ENCODE measurements at places on chromosomes 3 and 15. TPM values are rescaled to one million over a fixed set of nuclear protein-coding genes. Genes with fewer than 3 reads are reported as not detected.

The SH3GL3 gene
- total RNA-seq = 11.0 TPM

DNA sequence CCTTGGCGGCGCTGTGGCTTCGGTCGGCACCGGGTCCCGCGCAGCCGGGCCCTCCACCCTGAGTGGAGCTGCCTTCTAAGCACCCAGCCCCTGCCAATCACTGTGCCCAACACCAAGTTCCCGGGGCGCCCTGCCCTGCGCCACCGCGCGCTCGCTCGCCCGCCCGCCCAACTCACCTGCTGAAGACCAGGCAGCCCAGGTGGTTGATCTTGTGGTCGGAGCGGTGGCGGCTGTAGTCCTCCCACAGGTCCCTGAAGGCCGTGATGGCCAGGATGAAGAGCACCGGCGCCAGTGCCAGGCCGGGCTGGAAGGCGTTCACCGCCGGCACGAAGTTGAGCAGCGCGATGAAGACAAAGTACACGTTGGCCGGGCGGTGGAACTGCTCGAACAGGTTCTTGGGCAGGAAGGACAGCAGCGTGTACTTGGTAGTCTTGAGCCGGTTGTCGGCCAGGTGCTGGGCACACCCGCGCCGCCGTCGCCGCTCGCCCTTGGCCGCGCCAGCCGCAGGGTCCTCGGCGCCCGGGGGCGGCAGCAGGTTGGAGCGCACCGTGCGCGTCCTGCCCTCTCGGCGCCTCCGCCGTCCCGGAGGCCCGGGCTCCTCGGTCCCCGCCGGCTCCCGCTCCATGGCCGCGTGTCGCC lies 536 bp downstream of the ATP10A start:
- DNase-seq = peak; percentile 51

GRCh38 chr3:8324747-8325146 lies 176.9 kb upstream of the LMCD1 start:
- DNase-seq = peak; percentile 69

The JMJD7 gene
- total RNA-seq = 14.3 TPM

The GOLGA8Q gene
- total RNA-seq = not detected

The PAQR9 gene
- total RNA-seq = 2.3 TPM

The UROC1 gene
- total RNA-seq = not detected

DNA sequence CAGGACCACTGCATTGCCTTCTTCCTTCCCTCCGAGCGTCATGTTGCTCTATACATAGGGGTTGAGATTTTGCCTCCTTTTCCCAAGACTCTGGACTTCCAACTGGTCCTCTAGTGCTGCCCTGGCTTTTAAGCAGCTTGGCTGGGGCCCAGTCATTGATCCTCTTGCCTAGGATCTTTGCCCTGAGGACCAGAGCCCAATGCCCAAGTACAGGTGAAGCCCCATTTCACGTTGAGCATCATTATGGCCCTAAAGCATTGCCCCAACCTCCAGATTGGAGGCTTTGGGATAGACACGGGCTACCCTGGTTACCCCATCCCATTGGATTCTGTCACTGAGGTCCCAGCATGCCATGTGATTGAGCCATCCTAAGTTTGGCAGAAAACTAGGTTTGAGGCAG lies 47.7 kb downstream of the CYP19A1 start:
- no peak for DNase-seq

- DNase-seq = no peak
Observed at GRCh38 chr15:41309226-41309905, 23.0 kb downstream of the OIP5 start.

- no peak for DNase-seq
Observed at GRCh38 chr3:127951276-127951675, 36.2 kb downstream of the KBTBD12 start.

DNA sequence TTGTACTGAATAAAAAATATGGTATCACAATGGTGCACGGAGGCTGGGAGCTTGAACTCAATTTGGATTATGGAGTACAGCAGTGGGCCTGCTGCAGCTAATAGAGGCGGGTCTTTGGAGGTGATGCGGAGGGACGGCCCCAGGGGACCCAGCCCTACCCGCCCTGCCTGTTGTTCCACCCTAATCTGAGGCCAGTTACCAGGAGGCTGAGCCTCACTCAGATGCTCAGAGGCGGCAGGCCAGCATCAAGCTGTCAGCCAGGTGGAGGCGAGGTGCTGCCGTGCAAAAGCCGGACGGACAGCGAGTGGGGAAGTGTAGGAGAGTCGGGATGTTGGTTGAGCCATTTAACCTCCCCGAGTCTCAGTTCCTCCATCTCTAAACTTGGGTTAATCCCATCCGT lies 218.5 kb upstream of the RGMA start:
- no peak for DNase-seq

- DNase-seq = no peak
Observed at GRCh38 chr15:78182821-78183220, 33.7 kb downstream of the IDH3A start.

The GPR176 gene
- 132 TPM for total RNA-seq

The SLC25A36 gene
- 70.0 TPM for total RNA-seq

DNA sequence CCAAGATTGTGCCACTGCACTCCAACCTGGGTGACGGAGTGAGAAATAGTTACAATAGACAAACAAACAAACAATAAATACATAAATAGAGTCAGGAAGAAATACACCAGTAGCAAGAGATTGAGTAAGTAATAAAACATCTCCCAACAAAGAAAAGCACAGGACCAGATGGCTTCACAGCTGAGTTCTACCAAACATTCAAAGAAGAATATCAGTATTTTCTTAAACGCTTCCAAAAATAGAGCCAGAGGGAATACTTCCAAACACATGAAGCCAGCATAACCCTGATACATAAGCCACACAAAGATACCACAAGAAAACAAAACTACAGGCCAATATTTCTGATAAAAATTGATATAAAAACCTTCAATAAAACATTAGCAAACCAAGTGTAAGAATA lies 30.7 kb upstream of the IGSF10 start:
- no peak for DNase-seq

GRCh38 chr15:57922776-57923175 lies 142.7 kb downstream of the ALDH1A2 start:
- DNase-seq = no peak

DNA sequence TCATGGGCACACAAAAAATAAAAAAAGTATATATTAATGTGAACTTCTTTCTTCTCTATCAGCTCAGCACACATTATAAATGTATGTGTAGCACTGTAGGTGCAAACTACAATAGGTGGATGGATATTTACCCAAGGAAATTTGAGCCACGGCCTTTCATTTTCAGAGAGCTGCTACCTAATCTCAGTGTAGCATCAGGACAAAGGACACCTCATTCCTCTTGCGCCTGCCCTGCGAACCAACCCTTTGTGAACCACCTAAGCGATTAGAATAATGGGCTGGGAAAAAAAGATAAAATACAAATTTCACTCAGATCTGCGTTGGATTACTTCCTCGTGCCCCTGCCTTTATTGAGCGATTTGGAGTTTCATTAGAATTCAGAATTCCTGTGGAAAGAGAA lies 263.2 kb downstream of the NR2F2 start:
- no peak for DNase-seq

DNA sequence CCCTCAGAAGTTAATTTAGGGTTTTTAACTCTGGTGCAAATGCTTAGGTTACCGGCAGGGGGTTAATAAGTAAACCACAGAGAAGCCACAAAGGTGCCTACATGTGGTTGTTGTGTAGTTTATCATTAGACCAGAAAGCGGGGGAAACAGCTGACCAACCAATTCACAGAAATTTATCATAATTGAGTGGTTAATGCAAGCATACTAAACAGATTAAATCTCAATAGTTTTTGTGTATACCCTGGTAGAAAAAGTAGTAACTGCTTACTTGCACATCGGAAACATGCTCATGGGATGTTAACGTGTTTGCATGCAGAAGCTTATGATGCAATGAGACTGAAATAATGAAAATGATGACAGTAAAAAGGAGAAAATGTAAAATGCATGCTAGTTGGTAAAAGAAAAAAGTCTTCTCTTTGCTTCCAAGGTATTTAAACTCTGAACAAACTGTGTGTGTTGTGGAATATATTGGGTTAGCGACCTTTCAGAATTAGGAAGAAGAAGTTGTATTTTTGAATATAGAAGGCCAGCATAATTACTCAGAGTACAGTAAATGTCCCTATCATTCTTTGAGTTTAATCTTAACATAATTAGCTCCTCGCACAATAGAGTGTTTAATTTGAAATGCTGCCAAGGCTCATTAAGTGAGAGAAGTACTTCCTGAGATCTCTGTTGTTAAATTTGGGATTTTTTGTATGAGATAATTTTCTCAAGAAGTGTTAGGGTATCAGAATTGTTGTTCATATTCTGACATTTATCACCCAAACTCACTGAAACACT lies 316.2 kb downstream of the PTPRG start:
- DNase-seq = no peak

The ARL14 gene
- total RNA-seq = not detected

DNA sequence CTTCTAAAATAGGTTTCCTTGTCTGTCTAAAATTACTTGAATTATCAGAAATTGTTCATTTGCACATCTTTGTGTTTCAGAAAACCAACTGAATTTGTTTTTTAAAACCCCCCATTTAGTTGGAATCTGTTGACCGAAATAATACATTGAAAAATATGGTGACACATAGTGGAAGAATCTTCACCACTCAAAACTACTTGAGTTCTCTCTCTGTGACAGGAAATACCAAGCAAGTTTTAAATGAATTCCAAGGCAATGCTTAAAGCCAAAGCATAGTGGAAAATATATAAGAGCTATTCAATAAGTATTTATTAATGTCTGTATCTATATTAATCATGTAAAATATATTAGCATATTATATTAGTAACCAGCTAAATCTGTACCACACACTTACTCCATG lies 224.9 kb upstream of the COL8A1 start:
- no peak for DNase-seq

- no peak for DNase-seq
Observed at GRCh38 chr3:47601281-47601680, 22.6 kb upstream of the CSPG5 start.

The SEMA6D gene
- total RNA-seq = 15.8 TPM

DNA sequence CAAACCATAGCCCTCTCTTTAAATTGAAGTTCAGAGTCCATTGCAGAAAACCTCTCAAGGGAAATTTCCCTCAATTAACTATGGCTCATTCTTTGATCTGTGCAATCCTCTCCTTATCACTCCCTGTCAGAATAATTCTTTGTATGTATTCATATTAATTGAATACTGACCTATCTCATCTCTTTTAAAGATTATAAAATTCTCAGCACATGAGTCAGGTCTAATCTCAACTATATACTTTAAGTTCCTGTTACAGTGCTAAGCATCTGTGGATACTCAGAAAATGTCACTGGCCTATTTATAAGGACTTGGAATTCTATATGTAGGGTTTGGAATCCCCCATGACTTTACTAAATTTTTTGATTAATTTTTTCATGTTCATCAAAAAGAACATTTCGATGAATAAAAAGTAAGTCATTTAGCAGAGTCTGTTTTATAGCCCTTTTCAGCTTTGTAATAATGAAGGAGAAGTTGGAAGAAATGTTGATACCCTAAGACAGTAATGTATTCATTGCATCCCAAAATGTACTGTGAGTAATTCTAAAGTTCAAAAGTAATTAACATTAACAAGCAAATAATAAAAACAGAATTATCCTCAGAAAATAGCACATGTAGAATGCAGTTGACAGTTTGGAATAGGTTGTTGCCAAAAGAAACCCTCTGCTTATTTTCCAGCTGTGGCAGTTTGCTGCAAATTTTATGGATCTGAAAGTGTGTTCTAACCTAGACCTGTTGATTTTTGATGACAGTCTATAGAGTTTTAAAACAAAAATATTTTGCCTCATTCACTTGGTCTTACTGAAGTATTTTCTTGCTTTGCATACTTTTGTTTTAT lies 503.4 kb upstream of the CBLB start:
- DNase-seq = no peak

- DNase-seq = no peak
Observed at GRCh38 chr3:36909666-36910065, 35.2 kb downstream of the TRANK1 start.

The ATP13A4 gene
- 0.13 TPM for total RNA-seq

The TUBGCP4 gene
- total RNA-seq = 23.5 TPM

GRCh38 chr3:172126741-172127140 lies 87.4 kb downstream of the FNDC3B start:
- DNase-seq = no peak

DNA sequence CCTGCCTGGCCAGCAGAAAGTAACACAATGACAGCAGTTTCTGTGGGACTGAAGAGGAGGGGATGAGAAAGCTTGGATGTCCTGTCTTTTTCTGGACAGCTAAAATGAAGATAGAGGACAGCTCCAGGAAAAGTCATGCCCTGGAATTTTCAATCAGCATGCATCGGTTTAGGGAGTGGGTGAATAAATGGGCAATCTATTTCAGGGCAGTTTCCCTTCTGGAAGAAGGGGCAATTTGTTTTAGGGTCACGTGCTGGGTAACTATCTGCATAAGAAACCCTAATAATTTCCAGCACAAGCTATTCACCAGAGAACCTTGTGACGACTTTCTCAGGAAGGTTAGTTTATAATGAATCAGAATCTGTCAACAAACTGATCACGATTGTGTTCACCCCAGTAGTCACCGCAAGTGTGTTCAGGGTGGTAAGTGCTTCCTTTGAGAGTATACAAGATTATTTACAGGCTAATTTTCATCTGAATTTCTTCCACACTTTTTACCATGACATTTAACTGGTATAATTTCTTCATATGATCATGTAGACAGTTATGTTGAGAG lies 318.0 kb upstream of the GBE1 start:
- no peak for DNase-seq

DNA sequence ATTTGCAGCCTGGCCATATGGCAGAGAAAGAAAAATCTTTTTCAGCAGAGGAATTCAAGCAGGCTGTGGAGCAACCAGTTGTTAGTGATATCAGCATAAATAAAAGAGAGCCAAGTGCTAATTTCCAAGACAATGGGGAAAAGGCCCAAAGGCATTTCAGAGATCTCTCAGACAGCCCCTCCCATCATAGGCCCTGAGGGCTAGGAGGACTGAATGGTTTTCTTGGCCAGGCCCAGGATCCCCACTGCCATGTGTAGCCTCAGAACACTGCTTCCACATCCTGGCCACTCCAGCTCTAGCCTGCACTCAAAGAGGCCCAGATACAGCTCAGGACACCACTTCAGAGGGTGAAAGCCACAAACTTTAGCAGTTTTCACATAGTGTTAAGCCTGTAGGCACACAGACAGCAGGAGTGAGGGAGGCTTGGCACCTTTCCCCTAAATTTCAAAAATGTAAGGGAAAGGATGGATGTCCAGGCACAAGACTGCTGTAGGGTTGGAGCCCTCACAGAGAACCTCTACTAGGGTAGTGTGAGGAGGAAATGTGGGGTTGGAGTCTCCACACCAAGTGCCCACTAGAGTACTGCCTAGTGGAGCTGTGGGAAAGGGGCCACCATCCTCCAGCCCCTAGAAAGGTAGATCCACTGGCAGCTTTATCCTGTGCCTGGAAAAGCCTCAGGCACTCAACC lies 191.4 kb downstream of the TBL1XR1 start:
- no peak for DNase-seq

The POPDC2 gene
- 0.37 TPM for total RNA-seq

The GRK7 gene
- not detected for total RNA-seq

The BTLA gene
- total RNA-seq = not detected

GRCh38 chr3:65946438-65946837 lies 92.3 kb downstream of the MAGI1 start:
- DNase-seq = no peak

The PRSS50 gene
- total RNA-seq = 0.24 TPM

The PRR20G gene
- 0.26 TPM for total RNA-seq

Data from H9 (cell line).